ENCODE measurements at places on chromosomes 11 and 22. TPM values are rescaled to one million over a fixed set of nuclear protein-coding genes. Genes with fewer than 3 reads are reported as not detected.

The SDF2L1 gene
- 7.2 TPM for total RNA-seq

The MS4A12 gene
- total RNA-seq: not detected

GRCh38 chr11:11250470-11250869 lies 102.6 kb downstream of the CSNK2A3 start:
- DNase-seq: no peak

- no peak for DNase-seq
Observed at GRCh38 chr11:3104051-3104714, 47.0 kb upstream of the CARS1 start.

DNA sequence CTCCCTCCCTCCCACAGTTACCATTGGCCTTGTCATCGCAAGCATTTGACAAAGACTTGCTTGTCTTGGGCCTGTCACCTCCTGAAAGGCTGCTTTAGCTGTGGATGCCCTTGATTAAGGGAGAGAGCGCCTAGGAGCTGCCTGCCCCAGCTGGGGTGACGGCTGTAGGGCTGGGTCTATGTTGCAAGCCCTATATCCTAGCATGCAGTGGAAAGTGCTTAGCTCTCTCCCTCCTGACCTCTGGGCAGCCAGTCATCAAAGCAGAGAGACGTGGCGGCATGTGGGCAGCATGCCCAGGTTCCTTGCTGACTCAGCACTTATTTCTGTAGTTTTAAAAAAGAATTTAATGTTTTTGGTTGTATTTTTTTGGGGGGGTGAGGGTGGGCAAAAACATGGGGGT lies 75.9 kb downstream of the BARX2 start:
- no peak for DNase-seq

- no peak for DNase-seq
Observed at GRCh38 chr22:47245786-47246185, 483.3 kb downstream of the TBC1D22A start.

DNA sequence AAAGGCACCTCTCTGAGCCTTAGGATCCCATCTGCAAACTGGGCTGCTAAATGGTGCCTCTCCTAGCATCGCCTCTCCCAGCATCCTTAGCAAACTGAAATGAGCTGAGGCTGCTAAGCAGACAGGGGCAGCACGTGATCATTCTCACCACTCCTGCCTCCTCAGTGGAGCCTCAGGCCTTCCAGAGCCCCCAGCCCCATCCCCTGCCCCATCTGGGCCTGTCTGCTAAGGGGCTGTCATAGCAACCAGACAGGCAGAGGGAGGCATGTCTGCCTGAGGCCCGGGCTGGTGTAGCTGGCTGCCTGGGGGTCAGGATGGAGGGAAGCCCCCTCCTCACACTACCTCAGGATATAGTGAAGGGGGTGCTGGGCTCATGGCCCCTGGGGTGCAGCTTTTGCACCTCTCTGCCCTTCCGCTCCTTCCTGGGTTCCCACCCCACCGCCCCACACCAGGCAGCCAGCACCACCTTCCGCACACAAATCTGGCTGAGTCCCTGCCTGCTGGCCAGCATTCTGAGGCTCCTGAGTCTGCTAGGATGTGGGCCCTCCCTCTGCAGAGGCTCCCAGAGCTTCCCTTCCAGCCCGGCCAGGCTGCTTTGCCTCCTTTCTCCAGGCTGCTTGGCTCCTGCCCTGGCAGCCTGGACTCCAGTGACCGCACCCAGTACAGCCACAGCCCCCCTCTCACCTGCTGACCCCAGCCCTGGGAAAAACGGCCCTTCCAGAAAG lies 47.5 kb upstream of the TTLL12 start:
- no peak for DNase-seq

The BET1L gene
- total RNA-seq: 17.8 TPM

The DPP3 gene
- 16.0 TPM for total RNA-seq

The SMC1B gene
- 0.10 TPM for total RNA-seq

Data from skin of body (tissue), 3 donors.